NCI-H2081 (cell line): ENCODE measurements at places on chromosomes 5 and 9.

DNA sequence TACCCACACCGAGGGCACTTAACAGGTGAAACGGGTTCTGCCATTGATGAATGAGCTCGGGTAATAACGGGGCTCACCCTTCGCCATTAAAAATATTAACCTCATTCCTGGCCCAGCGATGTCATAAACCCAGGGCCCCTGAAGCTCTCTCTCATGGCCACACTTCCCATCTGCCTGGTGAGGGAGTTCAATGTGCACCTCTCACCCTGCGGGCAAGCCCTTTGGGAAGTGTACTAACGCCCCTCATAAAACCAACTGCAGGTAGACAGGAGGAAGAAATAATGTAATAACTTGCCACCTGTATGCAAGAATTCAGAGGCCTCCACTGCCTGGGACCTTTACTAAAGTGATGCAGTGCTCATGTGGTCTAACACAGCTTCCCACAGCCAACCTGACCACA is 35.1 kb downstream of the SHB start:
- no peak for DNase-seq

DNA sequence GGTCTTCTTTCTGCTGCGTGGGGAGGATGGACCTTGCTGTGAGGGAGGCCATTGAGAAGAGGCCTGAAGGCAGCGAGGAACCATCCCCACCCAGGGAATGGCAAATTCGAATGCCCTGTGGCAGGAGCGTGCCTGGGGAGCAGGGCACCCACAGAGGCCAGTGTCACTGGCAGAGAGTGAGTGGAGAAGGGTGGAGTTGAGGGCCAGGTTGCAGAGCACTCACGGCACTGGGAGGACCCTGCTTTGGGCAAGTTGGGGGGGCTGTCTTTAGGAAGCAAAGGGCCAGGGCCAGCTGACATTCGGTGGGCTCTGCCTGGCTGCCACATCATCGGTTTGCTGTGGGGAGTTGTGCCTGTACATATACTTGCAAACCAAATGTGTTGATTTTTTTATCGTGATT is 47.2 kb downstream of the SYK start:
- DNase-seq, result no peak

DNA sequence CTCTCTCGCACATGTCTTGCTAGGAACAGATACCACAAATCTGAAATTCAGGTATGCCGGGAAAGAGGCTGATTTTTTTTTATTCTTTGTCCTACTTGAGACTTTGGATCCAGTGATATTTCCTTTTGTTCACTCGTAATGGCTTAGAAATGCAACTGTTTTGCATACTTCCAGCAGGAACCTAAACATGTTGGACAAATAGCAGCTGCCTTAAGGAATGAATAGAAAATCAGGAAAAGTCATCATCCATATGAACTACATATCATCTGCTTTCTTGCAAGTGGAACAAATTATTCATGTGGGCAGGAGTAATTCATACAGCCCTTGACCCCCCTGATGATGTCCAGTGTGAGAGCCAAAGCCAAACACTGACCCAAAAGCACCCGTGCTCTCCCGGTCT is 17.4 kb downstream of the TTC39B start:
- no peak for DNase-seq

DNA sequence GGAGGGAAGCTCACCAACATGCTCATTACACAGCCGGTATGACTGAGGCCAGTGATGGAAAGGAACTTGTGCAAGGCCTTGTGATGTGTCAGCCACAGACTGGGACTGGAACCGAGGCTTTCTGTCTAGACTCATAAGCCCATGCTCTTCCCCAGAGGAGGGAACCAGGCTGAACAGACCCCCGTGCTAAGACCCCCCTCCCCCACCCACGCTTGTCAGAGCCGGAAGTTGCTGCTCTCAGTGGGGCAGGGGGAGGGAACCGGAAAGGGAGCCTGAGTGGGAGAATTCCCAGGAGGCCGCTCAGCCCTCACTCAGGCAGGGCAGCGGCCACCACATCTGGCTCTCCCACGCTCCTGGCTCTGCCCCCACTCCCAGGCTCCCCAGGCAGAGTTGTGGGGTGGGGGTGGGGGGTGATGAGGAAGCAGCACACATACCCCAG is 4.1 kb upstream of the PDGFRB start:
- no peak for DNase-seq

DNA sequence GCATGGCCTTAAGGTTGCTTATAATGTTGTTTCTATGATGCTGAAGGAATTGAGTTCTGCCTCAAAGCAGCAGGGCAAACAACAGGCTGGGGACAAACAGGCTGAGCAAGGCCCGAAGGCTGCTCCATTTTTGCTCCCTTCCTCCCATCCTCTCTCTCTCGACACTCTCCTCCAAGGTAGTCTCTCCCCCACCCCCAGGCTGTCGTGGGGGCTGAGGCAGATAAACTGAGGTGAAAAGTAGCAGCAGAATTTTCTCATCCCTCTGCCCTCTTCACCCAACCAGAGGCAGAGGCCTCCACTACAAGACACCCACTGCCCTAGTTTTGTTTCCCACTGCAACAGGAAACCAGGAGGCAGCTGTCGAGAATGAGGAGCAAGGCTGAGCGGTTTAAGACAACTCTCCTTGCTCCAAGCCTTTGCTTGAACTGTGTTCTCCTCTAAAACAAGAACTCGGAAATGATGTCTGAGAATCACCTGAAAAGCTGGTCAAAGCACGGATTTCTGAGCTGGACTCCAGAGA is 13.5 kb upstream of the GNA14 start:
- DNase-seq, result no peak

GRCh38 chr9:131036529-131037334 is 27.8 kb downstream of the LAMC3 start:
- no peak for DNase-seq

GRCh38 chr9:89732939-89733324 is 128.1 kb downstream of the GADD45G start:
- no peak for DNase-seq

- no peak for DNase-seq
Observed at GRCh38 chr5:1747803-1748085, 51.9 kb downstream of the MRPL36 start.

DNA sequence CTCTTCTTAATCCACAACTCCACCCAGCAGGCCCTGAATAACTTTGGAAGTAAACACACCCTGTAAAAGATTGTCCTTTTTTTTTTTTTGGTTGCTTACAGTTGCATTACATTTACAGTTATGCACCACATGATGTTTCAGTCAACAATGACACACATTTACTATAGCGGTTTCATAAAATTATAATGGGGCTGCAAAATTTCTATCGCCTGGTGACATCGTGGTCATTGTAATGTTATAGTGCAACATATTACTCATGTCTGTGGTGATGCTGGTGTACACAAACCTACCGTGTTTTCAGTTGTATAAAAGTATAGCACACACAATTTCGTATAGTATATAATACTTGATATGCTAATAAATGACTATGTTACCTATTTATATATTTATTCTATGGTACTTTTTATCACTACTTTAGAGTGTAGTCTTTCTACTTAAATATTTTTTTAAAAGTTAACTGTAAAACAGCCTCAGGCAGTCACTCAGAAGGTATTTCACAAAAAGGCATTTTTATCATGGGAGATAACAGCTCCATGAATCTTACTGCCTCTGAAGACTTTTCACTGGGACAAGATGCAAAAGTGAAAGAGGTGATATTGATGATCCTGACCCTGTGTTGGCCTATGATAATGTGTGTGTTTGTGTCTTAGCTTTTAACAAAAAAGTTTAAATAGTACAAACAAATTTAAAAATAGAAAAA is 695.4 kb upstream of the CDH18 start:
- no peak for DNase-seq

- no peak for DNase-seq
Observed at GRCh38 chr9:75869236-75869635, 21.2 kb upstream of the PCSK5 start.

GRCh38 chr5:132102101-132102701 is 28.6 kb downstream of the CSF2 start:
- DNase-seq, result no peak

DNA sequence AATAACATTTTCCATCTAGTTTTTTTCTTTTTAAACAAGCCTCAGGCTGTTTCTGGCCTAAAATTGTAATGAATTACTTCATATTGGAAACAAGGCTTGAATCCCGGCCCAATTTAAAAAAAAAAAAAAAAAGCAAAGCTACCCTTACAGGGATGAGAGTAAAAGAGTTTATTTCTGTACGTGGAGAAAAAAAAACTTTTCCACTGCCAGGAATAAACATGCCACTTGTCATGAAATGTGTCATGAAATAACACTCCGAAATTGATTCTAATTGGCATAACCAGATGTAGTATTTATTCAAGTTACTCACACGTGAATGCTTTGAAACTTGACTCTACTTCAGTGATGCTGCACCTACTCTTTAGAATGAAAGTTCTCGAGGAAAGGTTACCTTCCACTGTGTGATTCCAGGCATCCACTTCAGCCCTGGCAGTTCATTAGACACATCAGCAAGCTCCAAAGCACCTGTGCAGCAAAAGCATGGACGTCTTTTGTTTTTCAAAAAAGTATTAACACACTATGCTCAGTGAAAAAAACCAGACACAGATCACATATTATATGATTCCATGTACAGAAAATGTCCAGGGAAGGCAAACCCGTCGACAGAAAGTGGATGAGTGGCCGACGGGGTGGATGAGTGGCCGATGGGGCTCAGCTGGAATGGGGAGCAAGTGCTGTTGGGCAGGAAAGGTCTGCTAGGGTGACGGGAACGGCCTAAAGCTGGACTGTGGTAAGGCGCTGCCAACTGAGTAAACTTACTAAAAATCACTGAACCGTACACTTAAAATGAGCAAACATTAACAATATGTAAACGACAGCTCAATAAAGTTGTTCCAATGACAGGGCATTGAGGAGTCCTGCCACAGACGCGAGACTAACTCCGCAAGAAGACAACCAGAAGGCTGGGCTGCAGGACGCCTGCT is 21.2 kb downstream of the NSUN2 start:
- no peak for DNase-seq

DNA sequence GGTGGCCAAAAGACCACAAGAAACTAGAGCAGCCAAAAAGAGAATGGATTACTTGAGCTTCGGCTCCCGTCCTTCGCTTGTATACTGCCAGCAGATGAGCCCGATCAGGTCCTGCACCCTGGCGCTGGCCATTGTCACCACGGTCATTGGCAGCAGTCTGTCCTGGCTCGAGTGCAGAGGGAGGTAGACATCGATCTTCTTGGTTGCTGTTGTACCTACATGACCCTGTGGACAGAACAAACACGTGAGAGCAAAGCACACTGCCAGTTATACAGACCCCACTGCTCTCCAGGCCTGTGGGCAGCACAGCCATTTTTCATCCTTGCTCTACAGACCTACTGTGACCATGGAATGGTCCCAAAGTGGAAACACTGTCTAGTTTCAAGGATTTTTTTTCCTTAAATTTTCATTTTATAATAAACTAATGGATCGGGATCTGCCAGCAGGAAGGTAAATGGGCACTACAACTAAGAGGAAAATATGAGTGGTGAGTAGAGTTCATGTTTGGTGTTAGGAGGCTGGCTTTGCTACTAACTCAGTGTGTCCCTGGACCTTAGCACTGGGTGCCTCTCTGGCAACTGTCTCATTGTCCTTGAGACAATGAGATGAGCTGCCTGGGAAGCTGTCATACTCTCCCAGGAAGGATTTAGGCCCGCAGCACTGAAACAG is 121.4 kb downstream of the MAPKAP1 start:
- no peak for DNase-seq

- DNase-seq, result no peak
Observed at GRCh38 chr5:135561266-135561665, 17.5 kb downstream of the CXCL14 start.

DNA sequence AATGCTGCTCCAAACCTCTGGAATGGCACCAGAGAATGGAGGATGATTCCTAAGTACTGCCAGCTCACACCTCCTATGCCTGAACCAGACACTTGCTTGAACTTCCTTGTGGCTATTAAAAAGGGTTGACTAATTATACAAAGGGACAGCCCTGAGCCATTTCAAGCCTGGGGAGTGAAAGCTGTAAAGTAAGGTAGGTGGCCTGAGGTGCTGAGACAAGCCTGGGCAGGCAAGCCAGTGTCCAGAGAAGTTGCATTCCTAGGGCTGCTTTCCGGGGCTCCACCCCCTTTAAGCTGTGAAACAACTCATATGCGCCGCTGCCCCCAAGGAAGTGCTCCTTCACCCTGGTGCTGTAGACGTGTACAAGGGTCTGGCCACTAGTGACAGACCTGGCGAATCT is 79.9 kb upstream of the SLC1A3 start:
- no peak for DNase-seq

GRCh38 chr5:88785746-88786565 is 97.0 kb downstream of the MEF2C start:
- no peak for DNase-seq

DNA sequence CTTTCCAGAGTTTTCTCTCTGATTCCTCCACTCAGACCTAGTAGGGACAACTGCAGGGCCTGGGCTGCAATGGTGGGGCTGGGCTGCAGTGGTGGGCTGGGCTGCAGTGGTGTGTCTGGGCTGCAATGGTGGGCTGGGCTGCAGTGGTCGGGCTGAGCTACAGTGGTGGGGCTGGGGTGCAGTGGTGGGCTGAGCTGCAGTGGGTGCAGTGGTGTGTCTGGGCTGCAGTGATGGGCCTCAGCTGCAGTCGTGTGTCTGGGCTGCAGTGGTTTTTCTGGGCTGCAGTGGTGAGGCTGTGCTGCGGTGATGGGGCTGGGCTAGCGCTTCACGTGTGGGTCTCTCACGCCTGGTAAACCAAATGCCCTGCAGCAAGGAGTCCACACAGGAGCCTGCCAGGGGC is 27.4 kb downstream of the ABO start:
- DNase-seq, result no peak

- DNase-seq, result no peak
Observed at GRCh38 chr5:137344021-137344420, 155.1 kb downstream of the SPOCK1 start.

- DNase-seq, result peak; percentile 84
Observed at GRCh38 chr9:133356391-133357091, at the start of the genes SURF1 and SURF2. Gene SURF1, minus strand, starts transcription at chr9:133356487. Its CDS starts 34 bp downstream, at chr9:133356453. Gene SURF2, plus strand, starts transcription at chr9:133356550. Its CDS starts 43 bp downstream, at chr9:133356593.

GRCh38 chr5:97847920-97848631 is 665.0 kb upstream of the RIOK2 start:
- no peak for DNase-seq

DNA sequence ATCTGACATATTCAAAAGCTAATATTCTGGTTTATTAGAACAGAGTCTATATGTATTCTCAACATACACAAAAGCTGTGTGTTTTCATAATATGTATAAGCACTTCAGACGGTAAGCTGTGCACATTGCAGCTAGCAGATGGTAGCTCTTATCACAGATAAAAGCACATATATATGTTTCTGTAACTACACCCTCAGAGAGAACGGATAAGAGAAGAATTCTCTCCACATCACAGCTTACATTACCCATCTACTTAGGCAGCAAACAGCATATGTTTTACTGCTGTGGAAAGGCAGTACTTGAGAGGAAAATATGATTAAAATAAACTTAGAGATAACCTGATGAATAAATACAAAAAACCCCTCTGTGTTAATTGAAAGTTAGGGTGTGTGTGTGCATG is 450.9 kb upstream of the ZNF608 start:
- no peak for DNase-seq

GRCh38 chr5:77449981-77450380 is 42.1 kb downstream of the WDR41 start:
- DNase-seq, result no peak

- DNase-seq, result peak; percentile 82
Observed at GRCh38 chr5:35777358-35778087, 79.2 kb upstream of the IL7R start.
